Activated CD4-positive, alpha-beta T cell treated with anti-CD3 and anti-CD28 coated beads, Interleukin-2, amount 10 ng/mL, durations not matched to agents 24 days and 14 days (primary cell): ENCODE measurements at places on chromosomes 4 and X. TPM values are rescaled to one million over a fixed set of nuclear protein-coding genes. Genes with fewer than 3 reads are reported as not detected.

MTMR1 gene
- 30.6 and 34.5 TPM in 2 replicates for total RNA-seq

MAGEA11 gene
- total RNA-seq: not detected in 2 replicates

- H3K36me3 ChIP-seq: no peaks in the 10 kb centered on the region
- DNase-seq: no peak
- no peak overlapping the region for H3K4me3 ChIP-seq
- no peaks in the 10 kb centered on the region for H3K4me1 ChIP-seq
These were observed 320.3 kb downstream of the STK32B start for GRCh38 chr4:5371415-5372190.

- H3K4me1 ChIP-seq: peaks cover 9% of the 10 kb centered on the region
- DNase-seq: no peak
- H3K36me3 ChIP-seq: no peaks in the 10 kb centered on the region
- no peaks in the 10 kb centered on the region for H3K27me3 ChIP-seq
- H3K4me3 ChIP-seq: no peak overlapping the region
These were observed 28.3 kb downstream of the ARHGAP10 start for GRCh38 chr4:147760176-147760575.

DNA sequence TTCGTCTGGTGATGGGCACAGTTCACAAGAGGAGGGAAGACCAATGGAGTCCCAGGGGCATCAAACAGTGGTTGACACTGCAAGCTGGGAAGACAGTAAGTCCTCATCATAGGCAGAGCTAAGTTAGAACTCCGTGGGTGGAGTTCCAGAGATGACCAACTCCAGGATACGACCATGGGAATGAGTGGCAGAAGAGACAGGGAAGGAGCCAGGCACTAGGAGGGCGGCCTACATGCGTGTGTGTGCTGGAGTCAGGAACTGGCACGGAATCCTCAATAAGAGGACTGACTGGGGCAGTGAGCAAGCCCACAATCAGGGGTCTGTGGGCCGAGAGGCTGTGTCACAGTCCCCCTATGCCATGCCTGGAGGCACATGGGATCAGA is 30.4 kb upstream of the IRAK1 start:
- peaks cover 33% of the 10 kb centered on the region for H3K36me3 ChIP-seq
- no peaks in the 10 kb centered on the region for H3K27me3 ChIP-seq
- H3K4me1 ChIP-seq: peaks cover 16% of the 10 kb centered on the region
- DNase-seq: no peak

- H3K36me3 ChIP-seq: no peaks in the 10 kb centered on the region
- H3K27me3 ChIP-seq: peaks cover 5% of the 10 kb centered on the region
- no peak overlapping the region for H3K4me3 ChIP-seq
- H3K27ac ChIP-seq: no peak overlapping the region
- H3K4me1 ChIP-seq: no peaks in the 10 kb centered on the region
These were observed 259.6 kb downstream of the C4orf33 start for GRCh38 chr4:129355516-129355915.

DNA sequence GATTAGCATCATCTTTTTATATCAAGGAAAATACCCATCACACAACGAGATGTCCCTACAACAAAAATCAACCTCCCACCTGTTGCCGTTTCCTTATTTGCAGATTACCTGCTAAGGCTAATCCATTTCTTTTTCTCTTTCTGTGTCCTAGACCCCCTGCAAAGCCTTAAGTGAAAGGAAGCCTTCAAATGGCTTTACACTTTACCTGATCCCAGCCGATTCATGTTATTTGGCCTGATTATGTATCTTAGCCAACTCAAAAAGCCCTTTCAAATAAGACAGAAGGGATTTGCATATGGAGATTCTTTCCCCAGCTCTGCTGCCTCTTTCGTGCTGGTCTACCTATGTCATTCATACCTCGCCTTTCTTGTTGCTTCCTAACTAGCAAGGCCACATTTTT is 14.4 kb downstream of the ABCG2 start:
- H3K4me1 ChIP-seq: no peaks in the 10 kb centered on the region
- H3K27me3 ChIP-seq: peaks cover 16% of the 10 kb centered on the region
- no peak overlapping the region for H3K4me3 ChIP-seq
- DNase-seq: no peak
- no peak overlapping the region for H3K27ac ChIP-seq

ERAS gene
- total RNA-seq: not detected in 2 replicates

DNA sequence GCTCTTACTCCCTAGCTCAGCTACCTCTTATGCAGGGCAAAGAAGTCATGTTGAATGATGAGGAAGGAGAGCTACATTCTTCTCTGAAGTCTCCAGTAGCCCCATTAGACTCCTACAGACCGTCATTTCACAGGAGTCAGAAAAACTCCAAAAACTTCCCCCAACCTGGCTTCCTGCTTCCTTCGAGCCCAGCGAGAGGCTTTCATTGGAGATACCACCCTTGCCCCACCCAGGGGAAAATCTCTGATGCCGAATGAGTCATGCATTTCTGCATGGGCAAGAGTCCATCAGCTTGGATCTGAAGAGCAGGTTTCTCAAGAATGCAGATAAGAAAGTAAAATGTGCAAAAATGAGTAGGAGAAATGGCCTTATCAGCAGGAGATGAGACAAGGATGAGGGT is 53.0 kb downstream of the ARSF start:
- H3K27me3 ChIP-seq: no peaks in the 10 kb centered on the region
- no peaks in the 10 kb centered on the region for H3K4me1 ChIP-seq
- DNase-seq: no peak
- H3K27ac ChIP-seq: no peak overlapping the region
- H3K4me3 ChIP-seq: no peak overlapping the region

DNA sequence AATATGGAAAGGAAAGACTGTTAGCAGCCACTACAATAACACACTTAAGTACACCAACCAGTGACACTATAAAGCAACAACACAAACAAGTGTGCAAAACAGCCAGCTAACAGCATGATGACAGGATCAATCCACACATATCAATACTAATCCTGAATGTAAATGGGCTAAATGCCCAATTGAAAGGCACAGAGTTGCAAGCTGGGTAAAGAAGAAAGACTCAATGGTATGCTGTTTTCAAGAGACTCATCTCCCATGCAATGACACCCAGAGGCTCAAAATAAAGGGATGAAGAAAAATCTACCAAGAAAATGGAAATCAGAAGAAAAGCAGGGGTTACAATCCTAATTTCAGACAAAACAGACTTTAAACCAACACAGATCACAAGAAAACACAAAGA is 94.2 kb upstream of the ENPEP start:
- DNase-seq: no peak
- H3K27ac ChIP-seq: no peak overlapping the region
- no peaks in the 10 kb centered on the region for H3K4me1 ChIP-seq
- H3K36me3 ChIP-seq: no peaks in the 10 kb centered on the region
- H3K4me3 ChIP-seq: no peak overlapping the region

DNA sequence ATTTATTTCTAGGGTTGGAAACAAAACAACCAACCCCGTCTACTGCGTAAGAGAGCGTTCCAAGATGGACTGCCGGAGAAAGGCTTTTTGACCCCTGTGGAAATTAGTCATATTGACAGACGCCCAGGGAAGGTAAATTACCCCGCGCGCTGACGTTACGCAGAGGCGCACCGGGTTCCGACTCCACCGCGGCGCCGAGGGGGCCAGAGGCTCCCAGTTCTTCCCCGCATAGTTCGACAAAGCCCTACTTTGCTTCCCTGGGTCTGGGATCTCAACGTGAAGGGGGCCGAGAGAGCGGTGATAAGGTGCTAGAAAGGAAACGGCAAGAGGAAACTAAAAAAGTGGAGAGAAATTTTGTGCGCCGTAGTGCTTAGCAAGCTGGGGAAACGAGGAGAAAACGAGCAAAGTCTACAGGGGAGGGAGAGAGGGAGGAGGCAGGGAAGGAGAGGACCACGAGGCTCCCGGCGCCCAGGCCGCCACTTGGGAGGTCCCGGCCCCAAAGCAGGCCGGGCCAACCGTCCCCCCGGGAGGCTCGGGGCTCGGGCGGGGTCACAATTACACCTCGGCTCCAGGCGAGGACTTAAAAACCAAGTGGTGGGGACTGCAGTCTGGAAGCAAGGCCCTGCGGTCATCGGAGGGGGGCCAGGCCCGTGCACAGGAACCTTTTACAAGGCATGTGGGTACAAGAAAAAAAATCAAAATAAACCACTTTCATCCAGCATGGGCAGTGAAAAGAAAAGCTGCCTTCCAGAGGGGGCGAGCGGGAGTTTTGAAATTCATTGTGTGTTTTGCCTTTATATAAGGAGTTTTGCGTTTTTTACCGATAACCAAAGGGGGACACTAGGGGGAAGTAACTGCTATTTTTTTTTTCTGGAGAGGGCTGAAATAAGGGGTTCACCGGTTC is 13.2 kb downstream of the HAND2 start:
- H3K4me1 ChIP-seq: peaks cover 4% of the 10 kb centered on the region
- no peak overlapping the region for H3K4me3 ChIP-seq
- H3K27ac ChIP-seq: peak overlapping the region; percentile 64
- no peak for DNase-seq
- peaks cover 9% of the 10 kb centered on the region for H3K36me3 ChIP-seq
- peaks cover 94% of the 10 kb centered on the region for H3K27me3 ChIP-seq

CLNK gene
- total RNA-seq: 0.79 and 0.80 TPM in 2 replicates
